ENCODE measurements at places on chromosomes 12 and 14.

GRCh38 chr14:98984027-98984718 is 287.8 kb downstream of the BCL11B start:
- no peak for DNase-seq

DNA sequence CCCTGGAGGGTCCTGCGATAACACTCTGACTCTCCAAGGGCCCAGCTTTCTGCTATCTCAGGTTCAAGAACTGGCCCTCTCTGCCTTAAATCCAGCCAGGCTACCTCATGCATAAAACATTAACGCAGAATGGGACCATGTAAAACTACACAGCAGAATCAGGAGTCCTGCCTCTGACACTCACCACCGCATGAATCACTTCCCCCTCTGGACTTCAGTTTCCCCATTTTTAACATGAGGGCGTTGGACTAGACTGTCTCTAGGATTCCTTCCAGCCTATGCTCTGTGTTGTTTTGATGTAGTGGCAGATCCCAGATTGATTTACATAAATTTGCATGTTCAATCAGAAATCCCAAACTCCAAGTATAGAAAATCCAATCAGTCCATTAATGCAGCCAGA is 3.3 kb downstream of the NCKAP5L start:
- no peak for DNase-seq

- no peak for DNase-seq
These were observed 7.2 kb downstream of the SETD3 start for GRCh38 chr14:99473458-99473857.

DNA sequence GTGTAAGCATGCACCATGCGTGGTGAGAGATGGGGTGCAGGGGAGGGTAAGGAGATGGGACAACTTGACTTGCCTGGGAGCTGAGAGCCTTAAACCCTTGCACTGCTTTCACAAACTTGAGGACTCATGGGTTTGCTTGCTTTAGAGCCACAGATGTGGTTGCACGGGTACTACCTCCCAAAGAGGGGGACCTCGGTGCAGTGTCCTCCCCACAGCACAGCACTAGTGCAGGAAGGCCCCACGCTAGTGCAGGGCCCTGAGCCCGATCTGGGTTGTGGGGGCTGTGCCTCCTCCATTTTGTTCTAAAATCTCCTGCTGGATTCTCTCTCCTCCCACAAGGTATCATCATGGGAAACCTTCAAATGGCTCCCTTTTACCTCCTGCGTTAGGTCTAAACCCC is 11.2 kb downstream of the KRT72 start:
- no peak for DNase-seq

- no peak for DNase-seq
These were observed 25.6 kb upstream of the FGF6 start for GRCh38 chr12:4471256-4471655.

GRCh38 chr12:5276327-5276880 is 155.5 kb upstream of the NTF3 start:
- DNase-seq = no peak

DNA sequence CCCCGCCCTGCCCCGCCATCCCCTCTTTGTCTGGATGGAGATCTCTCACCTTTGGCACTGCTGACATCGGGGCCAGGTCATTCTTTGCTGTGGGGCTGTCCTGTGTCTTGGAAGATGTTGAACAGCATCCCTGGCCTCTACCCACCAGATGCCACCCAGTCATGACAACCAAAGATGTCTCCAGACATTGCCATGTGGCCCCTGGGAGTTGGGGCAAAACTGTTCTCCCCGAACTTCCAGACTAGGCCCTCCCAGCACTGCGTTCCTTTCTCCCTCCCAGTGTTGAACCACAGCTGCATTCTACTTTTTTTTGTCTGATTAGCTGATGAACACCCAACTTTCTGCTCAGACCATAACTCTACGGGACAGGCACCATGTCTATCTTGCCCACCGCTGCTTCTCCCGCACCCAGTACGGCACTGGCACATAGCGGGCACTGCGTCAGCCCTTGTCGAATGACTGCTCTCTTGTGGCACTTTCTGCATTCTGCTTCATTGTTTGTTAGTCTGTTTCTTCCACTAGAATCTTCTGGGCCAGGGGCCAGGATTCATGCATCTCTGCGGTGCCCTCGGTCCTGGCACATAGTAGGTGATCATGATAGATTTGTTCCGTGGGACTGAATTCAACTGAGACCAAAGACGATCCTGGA is 13.1 kb upstream of the MYL2 start:
- DNase-seq = no peak

- no peak for DNase-seq
These were observed 29.2 kb downstream of the ITPK1 start for GRCh38 chr14:93086441-93087055.
